Activated T-helper 2 cell treated with anti-CD3 and anti-CD28 coated beads, Interferon-gamma antibody, Interleukin-2, Interleukin-4, amounts not matched to agents 10 μg/mL and 5 μg/mL and 100 μg/mL, durations not matched to agents 14 hours and 24 hours and 36 hours (primary cell): ENCODE measurements at places on chromosomes 11 and 22.

GRCh38 chr22:42645341-42645937, 3.8 kb downstream of the CYB5R3 start:
- no peak for DNase-seq

DNA sequence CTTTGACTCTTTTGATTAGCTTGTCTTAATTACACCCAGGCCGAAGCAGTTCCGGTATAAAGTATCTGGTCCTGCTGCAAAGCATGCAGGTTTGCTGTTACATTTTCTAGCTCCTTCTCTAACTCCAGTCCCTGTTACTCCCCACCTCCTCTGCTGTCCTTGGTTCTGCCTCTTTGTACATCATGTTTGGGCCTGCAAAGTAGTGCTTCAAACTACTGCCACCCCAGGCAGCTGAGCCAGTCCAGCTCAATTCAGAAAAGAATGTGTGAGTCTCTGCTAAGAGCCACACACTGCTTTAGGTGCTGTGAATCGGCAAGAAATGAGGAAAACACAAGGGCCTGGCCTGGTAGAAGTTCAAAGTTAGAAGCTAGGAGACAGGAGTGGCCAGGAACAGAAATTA, 136.0 kb downstream of the SERGEF start:
- no peak for DNase-seq

DNA sequence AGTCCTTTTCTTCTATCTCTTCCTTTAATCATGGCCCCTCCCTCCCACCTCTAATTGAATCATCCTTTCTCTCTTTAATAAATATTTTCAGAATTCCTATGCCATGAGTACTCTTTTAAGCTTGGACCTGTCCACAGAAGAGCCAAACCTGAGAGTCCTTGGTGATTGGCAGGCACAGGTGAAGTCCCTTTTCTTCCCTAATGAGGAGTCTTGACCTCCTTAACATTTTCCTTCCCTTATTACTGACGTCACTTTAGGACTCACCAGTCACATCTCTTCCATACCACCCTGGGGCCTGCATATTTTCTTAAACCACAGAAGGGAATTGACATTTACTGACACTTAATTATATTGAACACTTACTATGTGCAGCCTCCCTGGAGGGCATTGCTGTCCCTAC, 41.0 kb upstream of the RASSF10 start:
- DNase-seq = no peak

- DNase-seq = no peak
Measured at GRCh38 chr11:119361056-119361787, 14.7 kb upstream of the MFRP start.
